NCI-H2029 (cell line): ENCODE measurements at places on chromosomes 4 and X.

DNA sequence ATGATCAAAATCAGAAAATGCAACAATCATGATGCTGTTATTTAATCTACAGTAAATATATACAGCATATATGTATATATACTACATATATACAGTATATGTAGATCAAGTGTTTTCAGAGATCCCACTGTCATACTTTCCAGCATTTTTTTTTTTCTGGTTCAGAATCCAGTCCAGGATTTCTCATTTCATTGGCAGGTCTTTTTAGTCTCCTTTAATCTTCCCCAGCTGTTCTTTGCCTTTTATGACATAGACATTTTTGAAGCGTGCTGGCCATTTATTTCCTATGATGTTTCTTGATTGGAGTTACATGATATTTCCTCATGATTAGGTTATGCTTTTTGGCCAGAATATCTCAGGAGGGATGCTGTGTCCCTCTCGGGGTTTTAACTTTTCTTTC, 92.0 kb upstream of the TLR2 start:
- no peak for DNase-seq

- DNase-seq, result no peak
Measured at GRCh38 chr4:145101091-145101490, 3.0 kb downstream of the ABCE1 start.

GRCh38 chr4:118703118-118703517, 17.9 kb downstream of the METTL14 start:
- no peak for DNase-seq

GRCh38 chrX:112874175-112874574, 33.5 kb upstream of the AMOT start:
- DNase-seq, result no peak

- no peak for DNase-seq
Measured at GRCh38 chr4:108793415-108793814, 30.6 kb upstream of the ETNPPL start.

GRCh38 chrX:10017872-10018271, 50.7 kb downstream of the CLDN34 start:
- DNase-seq, result no peak

- DNase-seq, result no peak
Measured at GRCh38 chr4:117249333-117249732, 164.0 kb upstream of the TRAM1L1 start.

- no peak for DNase-seq
Measured at GRCh38 chr4:40412388-40412787, 77.3 kb downstream of the CHRNA9 start.

DNA sequence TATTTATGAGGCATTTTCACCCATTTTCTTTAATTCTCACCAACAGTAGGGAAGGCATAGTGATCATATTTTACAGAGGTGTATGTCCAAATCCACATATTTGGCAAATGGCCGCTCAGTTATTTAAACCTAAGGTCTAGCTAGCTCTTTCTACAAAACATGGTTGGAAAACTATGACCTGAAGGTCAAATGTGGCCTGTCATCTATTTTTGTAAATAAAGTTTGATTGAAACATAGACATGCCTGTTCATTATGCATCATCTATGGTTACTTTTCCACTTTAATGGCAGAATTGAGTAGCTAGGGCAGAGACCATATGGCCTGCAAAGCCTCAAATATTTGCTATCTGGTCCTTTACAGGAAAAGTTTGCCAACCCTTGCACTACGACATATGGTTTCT, 44.2 kb downstream of the GBA3 start:
- DNase-seq, result no peak

DNA sequence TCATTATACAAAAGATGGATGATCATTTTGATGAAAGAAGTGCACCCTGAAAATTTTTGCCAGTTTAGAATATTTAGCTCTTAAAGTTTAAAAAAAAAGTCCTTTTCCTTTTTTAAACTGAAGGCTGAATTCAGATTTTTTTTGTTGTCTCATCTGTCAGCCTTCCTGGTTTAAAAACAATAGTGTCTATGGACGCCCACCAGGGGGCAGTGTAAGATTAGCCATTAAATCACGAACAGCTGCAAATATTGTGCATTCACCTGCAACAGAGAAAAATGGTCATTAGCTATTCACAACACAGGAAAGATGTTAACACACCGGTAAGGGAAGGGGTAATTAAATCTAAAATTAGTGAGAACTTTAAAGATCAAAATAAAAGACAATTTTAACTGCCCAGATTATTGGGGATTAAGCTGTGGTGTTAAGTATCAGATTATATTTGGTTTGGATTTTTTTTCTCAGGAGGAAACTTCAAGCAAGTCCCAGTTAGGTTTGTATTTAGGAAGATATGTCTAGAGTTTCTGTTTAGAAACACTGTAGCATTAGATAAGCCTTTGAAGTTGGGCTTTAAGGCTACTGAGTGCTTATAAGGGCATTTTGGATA, 4.4 kb upstream of the CXorf38 start:
- DNase-seq, result peak; percentile 29

DNA sequence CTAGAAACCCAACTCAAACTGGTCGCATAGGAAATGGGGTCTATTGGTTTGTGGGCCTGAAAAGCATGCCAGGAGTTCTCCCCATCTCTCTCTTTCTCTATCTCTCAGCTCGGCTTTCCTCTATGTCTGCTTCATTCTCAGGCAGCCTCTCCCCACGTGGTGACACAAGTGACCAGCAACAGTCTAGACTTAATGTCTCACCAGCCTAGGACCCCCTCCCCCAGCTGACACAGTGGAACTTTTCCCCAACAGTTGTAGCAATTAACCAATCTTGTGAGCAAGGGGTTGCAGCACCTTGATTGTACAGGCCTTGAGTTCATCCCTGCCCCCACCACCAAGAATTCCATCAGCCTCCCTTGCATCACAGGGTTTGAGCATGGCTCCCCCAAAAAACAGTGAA, 159.8 kb upstream of the KIT start:
- no peak for DNase-seq

DNA sequence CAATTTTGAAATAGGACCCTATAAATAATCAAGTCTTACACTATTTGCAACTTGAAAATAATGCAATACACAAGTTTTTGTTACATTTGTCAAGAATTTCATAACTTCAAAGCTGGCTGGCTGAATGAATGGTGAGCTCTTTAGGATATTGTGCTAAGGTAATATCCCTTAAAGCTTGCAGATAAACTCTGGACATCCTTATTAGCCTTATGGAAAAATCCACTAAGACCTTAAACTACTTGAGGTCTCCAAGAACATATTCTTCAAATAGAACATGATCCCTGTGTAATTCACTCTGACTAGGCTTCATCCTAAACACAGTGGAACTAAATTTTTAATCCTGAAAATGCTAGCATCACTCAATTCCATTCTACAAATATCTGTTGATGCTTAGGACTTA, 199.3 kb downstream of the PACRGL start:
- no peak for DNase-seq

DNA sequence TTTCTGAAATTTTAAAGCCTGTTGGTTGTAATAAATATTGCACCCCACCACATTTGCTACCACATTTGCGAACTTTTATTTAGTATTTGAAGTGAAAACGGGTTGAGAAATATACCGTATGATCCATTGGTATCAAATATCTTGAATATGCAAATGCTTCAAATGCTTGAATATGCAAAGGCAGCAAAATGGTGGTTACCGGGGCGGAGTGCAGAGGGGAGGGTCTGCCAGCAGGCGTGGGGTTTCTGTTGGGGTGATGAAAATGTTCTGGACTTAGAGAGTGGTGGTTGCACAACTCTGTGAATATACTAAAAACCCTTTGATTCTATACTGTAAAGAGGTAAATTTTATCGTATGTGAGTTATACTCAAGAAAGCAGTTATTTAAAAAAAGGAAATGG, 35.3 kb downstream of the SHROOM2 start:
- no peak for DNase-seq

GRCh38 chrX:12978205-12979025, 3.5 kb downstream of the TMSB4X start:
- DNase-seq, result no peak

- no peak for DNase-seq
Measured at GRCh38 chr4:20456407-20456806, 204.7 kb downstream of the SLIT2 start.

DNA sequence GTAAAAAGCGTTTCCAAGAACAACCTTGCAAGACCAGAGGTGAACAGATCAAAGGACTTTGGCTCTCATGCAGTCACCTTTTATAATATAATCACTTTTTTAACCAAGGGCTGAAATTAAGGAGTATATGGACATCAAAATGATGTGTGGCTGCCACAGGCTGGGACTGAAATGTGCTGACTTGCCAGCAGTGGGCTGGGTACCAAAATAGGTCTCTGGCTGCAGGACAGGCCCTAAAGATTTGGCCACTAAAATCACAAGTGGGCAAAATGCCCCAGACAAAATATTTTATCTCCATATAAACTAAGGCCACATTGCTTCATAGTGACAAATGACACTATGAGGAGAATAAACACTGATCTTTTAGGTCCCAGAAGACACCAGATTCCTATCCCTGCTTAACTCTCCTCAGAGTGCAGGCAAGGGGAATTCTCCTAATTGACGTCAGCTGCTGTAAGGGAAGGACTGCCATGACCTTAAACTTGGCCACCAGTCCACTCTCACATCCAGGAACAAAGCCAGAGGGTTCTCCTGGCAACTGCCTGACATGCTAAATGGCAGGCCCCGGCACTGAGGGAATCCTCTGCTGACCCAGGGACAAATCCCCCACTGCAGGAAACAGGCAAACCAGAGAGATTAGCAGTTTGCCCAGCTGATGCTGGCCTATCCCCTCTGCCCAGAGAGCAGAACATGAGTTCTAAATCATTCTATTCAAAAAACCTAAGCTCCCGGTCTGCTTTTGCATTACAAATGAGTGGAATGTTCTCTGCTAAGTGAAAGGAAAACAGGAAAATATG, 155.8 kb downstream of the PPP3CA start:
- peak; percentile 64 for DNase-seq

DNA sequence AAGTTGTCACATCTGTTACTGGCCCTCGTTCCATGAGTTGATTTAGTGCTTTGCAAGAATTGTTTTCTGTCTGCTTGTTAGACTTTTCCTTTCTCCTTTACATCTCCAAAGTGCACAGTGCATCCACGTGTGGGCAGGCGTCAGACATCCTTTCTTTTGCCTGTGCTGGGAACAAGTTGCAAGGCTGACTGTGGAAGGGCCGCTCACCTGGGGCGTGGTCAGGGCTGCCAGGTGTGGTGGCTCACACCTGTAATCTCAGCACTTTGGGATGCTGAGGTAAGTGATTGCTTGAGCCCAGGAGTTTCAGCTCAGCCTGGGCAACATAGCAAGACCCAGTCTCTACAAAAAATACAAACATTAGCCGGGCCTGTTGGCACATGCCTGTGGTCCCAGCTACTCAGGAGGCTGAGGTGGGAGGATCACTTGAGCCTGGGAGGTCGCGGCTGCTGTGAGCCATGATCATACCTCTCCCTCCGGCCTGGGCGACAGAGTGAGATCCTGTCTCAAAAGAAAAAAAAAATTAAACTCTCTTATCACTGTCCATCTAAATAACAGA, 46.2 kb downstream of the RGS12 start:
- DNase-seq, result no peak

- no peak for DNase-seq
Measured at GRCh38 chr4:3491681-3492405, 28.7 kb downstream of the DOK7 start.

GRCh38 chr4:98284640-98285046, 23.5 kb downstream of the RAP1GDS1 start:
- peak; percentile 21 for DNase-seq

DNA sequence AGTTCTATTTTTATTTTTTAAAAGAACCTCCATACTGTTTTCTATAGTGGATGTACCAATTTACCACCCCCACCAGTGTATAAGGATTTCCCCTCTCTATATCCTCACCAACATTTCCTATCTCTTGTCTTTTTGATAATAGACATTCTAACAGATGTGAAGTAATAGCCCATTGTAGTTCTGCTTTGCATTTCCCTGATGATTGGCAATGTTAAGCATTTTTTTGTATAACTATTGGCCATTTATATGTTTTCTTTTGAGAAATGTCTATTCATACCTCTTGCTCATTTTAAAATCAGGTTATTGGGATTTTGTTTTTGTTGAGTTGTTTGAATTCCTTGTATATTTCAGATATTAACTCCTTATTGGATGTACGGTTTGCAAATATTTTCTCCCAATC, 251.1 kb upstream of the HTR2C start:
- no peak for DNase-seq

DNA sequence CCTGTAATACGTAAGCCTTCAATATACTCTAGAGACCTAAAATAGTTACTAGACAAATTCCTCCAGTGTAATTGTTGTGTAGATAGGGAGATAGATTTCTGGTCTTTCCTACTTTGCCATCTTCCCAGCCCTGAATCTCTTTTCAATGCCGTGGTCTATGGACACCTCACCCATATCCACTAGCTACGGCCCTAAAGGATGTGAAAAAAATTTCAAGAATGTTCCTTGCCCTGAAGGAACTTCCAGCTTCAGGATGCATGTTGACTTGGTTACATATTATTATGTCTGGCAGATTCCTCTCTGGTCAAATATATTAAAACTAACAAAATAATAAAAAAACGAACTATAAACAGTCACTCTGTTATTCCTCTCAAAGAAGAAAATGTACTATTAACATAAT, 52.4 kb upstream of the TSPAN5 start:
- DNase-seq, result no peak

GRCh38 chr4:38559374-38559773, 104.6 kb upstream of the KLF3 start:
- DNase-seq, result no peak

DNA sequence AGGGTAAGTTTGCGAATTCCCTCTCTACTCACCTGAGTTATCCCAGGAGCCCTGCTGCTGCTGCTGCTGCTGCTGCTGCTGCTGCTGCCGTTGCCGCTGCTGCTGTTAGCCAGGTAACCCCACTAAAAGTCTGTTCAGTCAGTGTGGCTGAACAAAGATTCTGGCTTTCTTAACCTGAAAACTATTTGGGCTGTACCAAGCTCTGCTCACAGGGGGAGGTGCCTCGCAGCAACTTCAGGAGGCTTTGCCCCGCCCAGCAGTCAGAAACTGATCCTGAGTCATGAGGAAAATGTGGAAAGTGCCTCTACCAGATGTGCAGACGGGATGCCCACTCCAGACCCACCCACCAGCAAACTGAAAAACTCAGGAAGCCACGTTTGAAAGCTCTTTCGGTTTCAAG, at the start of gene CAPN6:
Gene CAPN6 (minus strand): TSS at position 145 of the 400 bp plus-strand sequence. CDS start 6,547 bp downstream, outside the sequence.
- DNase-seq, result no peak

DNA sequence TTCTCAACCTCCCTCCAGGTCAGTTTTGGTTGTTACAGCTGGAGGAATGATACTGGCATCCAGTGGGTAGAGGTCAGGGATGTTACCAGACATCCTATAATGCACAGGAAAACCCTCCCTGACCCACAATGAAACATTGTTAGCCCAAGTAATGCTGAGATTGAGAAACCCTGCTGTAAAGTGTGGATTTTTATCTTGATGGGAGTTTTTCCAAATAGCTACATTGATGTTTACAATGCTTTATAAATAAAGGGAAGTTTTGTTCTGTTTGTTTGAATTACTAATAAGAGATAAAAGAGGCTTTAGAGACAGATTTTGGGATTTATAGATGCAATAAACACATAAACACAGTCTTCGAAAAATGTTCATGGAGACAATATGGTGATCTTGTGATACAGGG, 194.0 kb upstream of the NUDT6 start:
- no peak for DNase-seq
